ENCODE measurements at places on chromosomes 5 and 9.

GRCh38 chr5:61805101-61805500 lies 473.0 kb downstream of the ZSWIM6 start:
- no peak for DNase-seq

DNA sequence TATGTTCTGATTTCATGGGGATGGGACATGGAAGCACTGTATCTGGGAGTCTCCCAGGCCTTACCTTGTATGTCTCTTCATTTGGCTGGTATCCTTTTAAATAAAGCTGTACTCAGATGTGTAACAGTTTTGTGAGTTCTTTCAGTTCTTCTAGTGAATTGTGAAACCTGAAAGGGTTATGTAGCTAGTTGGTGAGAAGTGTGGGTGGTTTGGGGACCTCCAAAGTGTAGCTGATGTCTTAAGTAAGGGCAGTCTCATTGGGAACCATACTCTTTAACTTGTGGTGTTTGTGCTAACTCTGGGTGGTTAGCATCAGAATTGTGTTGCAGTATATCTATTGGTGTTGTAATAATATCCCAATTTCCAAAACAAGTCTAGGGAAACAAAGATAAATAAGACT lies 166.9 kb upstream of the CCNH start:
- no peak for DNase-seq

- DNase-seq = no peak
Observed at GRCh38 chr9:18595597-18595996, 121.6 kb downstream of the ADAMTSL1 start.

DNA sequence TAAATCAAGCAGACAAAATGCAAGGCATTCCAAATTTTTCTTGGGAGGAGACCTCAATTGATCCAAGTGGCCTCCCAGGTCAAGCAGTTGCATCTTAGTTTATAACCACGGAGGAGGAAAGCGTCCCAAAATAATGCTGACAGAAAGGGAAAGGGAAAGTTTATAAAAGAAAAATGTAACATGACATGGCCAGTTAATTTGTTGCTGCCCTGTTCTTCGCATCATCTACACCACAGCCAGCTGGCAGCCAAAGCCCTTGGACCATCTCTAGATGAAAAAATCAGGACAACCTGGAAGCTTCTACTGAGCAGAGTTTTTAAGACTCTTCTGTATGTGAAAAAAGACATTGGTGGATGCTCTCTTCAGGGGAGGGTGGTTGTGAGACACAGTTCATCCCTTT lies 128.8 kb upstream of the FBXL7 start:
- DNase-seq = no peak

GRCh38 chr5:199197-199949 lies 8.1 kb downstream of the LRRC14B start:
- no peak for DNase-seq

DNA sequence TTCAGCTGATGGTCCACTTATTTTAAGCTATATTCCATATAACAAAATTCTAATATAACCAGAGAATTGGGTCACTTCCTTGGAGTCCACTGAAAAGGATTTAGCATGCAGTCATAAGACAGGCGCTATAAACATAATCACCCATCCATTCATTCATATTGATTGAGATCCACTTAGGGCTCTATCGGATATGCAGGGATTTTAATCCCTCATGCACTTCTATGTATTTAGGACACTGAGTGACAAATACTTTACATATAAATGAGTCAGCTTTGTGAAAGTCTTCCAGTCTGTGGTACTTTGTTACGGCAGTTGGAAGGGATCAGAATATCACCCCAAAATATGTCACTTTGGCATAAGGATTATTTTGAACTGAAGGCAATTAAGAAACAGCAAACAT lies 127.3 kb upstream of the ZNF608 start:
- no peak for DNase-seq

DNA sequence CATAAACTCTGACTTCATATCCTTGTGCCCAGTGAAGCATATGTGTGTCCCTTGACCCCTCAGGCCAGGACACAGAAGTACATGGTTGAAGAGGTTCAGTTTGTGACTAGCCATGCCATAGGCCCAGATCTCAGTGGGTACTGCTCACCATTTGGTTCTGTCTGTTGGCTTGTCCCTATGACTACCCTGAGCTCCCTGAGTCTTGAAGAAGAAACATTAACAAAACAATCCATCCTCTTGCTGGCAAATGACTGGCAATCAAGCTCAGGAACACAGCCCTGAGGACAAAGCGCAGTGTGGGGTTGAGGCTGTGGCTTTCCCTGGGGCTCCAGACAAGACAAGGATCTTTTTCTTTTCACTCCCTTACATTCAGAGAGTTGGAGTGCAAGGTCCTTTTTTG lies 46.3 kb downstream of the TNFAIP8 start:
- DNase-seq = no peak

DNA sequence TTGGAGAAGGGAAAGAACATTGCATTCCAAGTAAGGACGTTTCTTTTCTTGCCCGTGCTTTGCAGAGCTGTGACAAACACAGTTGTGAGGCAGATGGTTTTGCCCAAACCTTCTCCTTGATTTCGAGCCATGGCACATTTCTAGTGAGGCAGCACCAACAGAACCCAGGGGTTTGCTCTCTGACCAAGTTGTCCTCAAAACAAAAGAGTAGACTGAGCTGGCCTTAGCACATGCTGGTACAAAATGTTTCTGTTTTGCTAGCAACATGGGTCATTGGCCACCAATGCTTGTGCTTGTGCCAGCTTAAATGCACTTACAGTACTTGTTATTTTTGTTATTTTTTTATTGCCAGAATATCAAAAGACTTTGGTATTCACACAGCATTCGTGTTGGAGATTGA lies 328.8 kb downstream of the GADD45G start:
- DNase-seq = no peak

- DNase-seq = peak; percentile 6
Observed at GRCh38 chr5:176570044-176570443, 20.9 kb downstream of the CDHR2 start.

- no peak for DNase-seq
Observed at GRCh38 chr9:89295400-89295799, 15.6 kb upstream of the CKS2 start.

- no peak for DNase-seq
Observed at GRCh38 chr9:107119735-107120134, 163.3 kb upstream of the RAD23B start.

- no peak for DNase-seq
Observed at GRCh38 chr9:84045481-84046097, 65.0 kb downstream of the RMI1 start.

DNA sequence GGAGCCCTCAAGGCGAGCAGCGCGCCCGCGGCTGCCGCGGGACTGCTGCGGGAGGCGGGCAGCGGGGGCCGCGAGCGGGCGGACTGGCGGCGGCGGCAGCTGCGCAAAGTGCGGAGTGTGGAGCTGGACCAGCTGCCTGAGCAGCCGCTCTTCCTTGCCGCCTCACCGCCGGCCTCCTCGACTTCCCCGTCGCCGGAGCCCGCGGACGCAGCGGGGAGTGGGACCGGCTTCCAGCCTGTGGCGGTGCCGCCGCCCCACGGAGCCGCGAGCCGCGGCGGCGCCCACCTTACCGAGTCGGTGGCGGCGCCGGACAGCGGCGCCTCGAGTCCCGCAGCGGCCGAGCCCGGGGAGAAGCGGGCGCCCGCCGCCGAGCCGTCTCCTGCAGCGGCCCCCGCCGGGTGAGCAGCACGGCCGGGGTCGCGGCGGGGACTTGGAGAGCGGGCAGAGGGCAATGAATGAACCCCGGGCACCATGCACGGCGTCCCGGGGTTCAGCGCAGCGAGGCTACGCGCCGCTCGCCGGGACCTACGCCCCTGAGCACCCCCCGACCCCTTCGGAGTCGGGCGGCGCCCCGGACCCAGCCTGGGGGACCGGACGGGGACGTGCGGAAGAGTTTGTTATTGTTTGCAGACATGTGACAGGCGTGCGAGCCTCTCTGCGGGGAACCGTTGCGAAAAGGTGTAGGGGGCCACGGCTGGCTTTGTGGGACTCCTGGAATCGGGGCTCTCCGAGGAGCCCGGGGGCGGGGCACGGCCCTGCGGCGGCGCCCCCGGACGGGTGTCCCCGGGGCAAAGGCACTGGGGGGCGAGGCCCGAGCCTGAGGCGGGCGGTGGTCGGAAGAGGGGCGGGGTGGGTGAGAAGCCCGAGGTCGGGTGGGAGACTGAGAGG lies 553 bp downstream of the MAP3K1 start:
- no peak for DNase-seq

- no peak for DNase-seq
Observed at GRCh38 chr5:95970359-95970704, 8.7 kb upstream of the ELL2 start.

DNA sequence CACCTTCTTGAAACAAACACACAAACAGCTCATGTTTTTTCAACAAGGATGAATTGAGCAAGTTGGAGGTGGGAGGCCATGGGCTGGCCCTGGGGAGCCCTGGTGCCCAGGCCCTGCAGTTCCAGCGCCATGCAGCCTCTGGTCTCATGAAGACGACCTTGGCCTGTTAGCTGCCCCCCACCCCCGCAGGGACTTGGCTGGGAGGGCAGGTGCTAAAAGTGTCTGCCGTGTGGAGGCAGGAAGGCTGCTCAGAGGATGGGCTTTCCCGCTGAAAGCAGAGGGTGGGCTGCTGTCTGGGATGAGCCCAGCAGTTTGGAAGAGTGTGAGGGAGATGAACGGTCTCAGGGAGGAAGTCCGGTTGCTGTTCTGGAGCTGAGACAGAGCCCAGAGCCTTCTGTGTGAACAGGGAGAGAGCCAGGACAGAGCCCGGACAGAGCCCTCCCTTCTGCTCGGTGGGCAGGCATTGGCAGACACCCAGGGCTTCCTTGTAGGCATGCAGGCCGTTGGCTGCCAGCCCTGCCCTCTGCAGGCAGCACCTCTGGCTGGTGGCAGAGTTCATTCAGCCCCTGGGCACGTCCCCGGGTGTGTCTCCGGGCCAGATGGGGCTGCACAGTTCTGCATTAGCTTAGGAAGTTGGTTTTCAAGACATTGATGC lies 18.7 kb downstream of the ROPN1L start:
- no peak for DNase-seq

DNA sequence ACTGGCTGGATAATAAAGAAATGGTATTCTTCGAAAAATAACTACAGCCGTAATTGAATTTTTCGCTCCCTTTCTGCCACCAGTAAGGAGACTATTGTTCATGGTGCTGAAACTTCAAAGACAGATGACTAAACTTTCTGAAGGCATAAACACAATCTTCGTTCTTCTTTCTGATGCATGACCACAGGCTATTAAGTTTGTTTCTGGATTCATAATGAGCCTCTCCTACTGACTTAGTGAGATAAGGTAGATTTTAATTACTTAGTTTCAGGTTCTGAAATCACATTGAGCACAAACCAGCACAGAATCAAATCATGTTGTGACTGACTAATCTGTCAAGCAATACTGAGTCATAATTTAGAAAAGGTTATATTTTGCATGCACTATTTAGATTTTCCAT lies 441.8 kb upstream of the CCNG1 start:
- no peak for DNase-seq

GRCh38 chr5:106601620-106602019 lies 1069.1 kb downstream of the EFNA5 start:
- DNase-seq = no peak

- DNase-seq = no peak
Observed at GRCh38 chr5:59764361-59764760, 129.2 kb downstream of the PDE4D start.

DNA sequence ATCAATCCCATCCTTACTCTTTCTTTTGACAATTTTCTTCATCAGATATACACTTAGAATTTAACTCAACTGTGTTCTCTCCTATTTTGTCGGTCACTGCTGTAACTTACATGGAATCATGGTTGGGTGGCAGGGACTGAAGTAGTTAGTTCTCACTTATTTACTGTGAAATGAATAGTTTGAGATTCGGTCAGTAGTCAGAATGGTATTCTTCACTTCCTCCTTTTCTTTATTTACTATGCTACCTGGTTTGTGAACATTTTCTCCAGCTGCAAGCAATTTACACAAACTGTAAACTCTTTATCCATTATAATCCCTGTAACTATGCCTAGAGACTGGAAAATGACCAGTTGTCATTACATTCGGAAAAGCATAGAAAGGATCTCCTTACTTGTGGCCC lies 41.5 kb upstream of the GDNF start:
- DNase-seq = no peak

DNA sequence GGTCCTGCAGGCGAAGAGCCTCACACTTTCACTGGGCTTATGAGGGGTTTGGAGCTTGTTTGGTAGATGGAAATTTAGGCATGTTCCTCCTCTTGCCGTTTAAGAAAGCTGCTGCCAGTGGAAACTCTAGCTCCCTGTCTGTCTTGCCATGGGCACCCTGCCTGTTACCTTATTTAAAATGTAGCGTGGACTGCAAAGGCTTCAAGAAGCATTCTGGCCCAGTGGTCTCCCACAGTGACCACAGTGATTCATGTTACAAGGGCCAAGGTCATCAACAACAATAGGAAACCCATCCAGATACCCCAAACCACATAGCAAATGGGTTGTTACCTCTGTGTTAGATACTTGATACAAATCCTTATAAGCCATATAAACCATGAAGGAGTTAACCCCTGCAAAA lies 96.6 kb downstream of the DPYSL3 start:
- no peak for DNase-seq

- DNase-seq = no peak
Observed at GRCh38 chr5:126046846-126047571, 376.2 kb upstream of the GRAMD2B start.

GRCh38 chr9:68507130-68507805 lies 33.4 kb downstream of the TMEM252 start:
- DNase-seq = peak; percentile 69

- DNase-seq = no peak
Observed at GRCh38 chr9:98774746-98775145, 21.6 kb downstream of the ANKS6 start.

DNA sequence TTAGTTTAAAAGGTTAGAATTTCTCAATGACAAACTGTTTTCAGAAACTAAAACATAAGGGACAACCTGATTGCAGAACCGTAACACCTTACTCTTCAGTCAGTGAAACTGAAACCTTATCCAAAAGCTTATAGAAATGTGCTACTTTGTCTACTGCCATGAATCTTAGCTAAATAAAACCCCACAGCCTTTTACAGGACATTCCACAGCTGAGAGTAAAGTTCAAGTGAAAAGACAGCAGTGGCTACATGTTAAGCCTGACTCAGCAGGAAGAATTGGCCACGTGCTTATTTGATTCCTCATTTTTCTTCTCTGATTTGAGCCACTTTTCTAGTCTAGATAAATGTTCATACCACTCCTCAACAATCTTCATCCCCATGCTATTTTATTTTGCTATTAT lies 278.7 kb upstream of the ISL1 start:
- DNase-seq = no peak

- DNase-seq = peak; percentile 43
Observed at GRCh38 chr5:53170746-53171349, 61.3 kb upstream of the MOCS2 start.

Data from Kasumi-1 (cell line).